ENCODE measurements at places on chromosomes 2 and 18.

DNA sequence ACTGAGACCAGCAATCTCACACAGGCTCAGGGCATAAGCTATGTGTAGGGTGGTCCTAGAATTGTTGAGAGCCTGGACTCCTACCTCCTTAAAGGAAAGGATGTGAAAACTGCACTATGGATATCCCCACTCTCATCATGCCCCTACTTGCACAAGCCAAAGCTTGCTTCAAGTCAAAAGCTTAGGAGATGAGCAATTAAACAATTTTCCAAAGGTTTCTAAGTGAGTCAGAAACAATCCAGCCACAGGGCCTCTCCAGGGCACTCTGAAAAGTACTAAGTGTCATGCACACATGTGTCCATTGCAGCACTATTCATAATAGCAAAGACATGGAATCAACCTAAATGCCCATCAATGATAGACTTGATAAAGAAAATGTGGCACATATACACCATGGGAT is 215.4 kb downstream of the AFF3 start:
- DNase-seq: no peak

DNA sequence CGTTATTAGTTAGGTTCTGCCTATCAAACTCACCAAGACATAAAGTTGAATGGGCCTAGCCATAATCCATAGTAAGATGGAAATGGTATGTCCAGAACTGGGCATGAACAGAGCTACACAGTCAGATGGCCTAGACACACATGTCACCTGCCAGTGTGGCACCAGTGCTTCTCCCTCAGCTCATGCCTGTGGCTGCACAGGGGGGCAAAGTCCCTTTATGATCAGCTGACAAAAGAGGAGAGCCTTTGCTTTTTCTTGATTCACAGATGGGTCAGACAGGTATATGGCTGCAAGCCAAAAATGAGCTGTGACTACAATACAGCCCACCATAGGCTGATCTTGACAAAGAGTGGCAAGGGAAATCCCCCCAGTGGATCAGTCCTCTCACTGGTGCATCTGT is 28.3 kb upstream of the STARD7 start:
- no peak for DNase-seq

GRCh38 chr18:21602299-21602587 is 1.7 kb upstream of the ESCO1 start:
- DNase-seq: no peak

GRCh38 chr2:218407717-218408116 is 8.0 kb downstream of the CTDSP1 start:
- DNase-seq: no peak

DNA sequence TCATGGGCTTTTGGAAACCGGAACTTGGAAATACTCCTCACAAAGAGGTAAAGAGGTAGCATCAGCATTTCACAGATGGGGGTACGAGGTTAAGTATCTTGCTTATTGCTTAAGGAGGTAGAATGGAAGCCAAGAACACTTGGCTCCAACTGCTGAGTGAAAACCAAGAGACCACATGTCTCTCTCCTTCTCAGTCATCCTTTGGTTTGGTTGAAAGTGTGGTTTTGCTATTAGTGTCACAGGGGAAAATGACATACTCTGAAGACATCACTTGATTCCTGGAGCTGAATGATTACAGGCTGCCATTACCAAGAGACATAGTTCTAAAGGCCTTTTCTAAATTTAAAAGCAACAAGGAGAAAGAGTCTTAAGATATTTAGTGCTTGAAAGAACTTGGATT is 41.5 kb downstream of the ANTXR1 start:
- no peak for DNase-seq

- no peak for DNase-seq
These were observed 740.5 kb upstream of the SALL3 start for GRCh38 chr18:78239090-78239457.

DNA sequence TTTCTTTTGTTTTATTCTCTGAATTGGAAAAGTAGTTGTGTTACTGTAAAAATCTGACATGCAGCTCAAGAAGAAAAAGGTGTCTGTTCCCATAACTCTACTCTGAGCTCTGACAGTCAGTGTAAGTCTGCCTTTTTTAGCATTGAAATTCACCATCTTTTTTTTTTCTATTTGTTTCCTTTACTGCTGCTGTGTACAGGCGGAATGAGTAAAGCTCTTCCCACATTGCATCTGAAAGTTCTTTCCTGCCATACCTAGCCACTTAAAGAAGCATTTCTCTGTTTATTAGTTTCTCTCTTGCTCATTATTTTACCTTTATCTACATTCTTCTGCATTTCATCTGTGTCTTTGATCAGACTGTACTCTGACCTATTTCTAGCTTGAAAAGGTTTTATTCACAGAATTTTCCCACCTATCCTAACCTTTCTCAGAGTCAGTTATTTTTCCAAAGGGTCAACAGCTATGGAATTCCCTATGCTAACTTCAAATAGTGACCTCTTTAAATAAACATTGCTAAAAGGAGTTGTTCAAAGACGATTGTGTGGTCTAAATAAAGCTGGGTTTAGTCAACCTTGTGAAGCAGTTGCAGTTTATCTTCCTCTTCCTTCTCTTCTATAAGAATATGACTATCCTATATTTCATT is 1303.1 kb upstream of the ZEB2 start:
- no peak for DNase-seq

DNA sequence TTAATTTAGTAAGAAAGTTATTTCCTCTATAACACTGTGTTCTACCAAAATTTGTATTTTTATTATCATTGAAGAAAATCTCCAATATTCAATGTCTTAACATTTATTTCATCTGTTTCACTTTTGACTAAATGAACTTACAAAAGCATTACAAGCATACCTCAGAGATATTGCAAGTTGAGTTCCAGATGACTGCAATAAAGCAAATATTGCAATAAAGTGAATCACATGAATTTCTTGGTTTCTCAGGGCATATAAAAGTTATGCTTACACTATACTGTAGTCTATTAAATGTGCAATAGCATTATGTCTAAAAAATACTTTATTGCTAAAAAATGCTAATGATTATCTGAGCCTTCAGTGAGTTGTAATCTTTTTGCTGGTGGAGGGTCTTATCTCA is 78.3 kb downstream of the TTC32 start:
- DNase-seq: no peak

- no peak for DNase-seq
These were observed 69.2 kb downstream of the B3GNT2 start for GRCh38 chr2:62265106-62265505.

DNA sequence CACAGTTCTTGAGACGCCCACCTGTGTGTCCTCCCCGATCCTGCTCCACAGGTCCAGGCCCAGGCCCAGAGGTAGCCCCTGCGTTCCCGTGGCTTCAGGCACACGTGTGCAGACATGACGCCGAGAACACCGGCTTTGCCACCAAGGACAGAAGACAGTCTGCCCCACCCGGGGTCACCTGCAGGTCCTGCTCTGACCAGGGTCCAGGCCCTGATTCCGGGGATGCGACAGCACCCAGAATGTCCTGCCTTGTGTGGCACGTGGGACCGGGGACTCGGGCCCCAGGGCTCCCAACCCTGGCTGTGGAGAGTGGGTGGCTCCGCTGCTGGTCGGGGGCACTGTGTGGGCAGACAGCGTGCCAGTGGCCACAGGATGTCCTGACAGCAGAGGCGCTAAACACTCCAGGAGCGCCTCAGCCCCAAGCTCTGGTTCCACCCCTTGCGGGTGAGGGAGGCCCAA is 36.9 kb downstream of the ADI1 start:
- no peak for DNase-seq

- no peak for DNase-seq
These were observed 21.2 kb upstream of the PMAIP1 start for GRCh38 chr18:59878644-59879043.

- no peak for DNase-seq
These were observed 132.0 kb downstream of the ZNF804A start for GRCh38 chr2:184730288-184730687.

- no peak for DNase-seq
These were observed 169.4 kb upstream of the ALKAL2 start for GRCh38 chr2:457262-457661.

- DNase-seq: no peak
These were observed 2.6 kb downstream of the C2orf72 start for GRCh38 chr2:231039821-231040364.

DNA sequence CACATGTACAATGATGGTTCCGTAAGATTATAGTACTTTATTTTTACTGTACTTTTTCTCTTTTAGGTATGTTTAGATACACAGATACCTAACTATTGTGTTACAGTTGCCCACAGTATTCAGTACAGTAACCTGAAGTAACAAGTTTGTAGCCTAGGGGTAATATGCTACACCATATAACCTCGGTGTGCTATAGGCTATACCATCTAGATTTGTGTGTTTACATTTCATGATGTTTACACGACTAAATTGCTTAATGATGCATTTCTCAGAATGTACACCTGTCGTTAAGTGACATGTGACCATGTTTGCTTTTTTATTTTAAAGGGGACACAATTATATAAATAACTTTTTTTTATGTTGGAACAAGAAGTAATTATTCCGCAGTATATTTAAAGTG is 34.5 kb downstream of the PIK3C3 start:
- DNase-seq: no peak

- no peak for DNase-seq
These were observed 55.9 kb downstream of the TMEM185B start for GRCh38 chr2:120167272-120167671.
